ENCODE measurements at places on chromosomes 11 and 22.

- no peaks in the 10 kb centered on the region for H3K4me1 ChIP-seq
- H3K4me3 ChIP-seq, result no peak overlapping the region
- H3K27me3 ChIP-seq, result peaks cover 10% of the 10 kb centered on the region
- no peaks in the 10 kb centered on the region for H3K36me3 ChIP-seq
- no peak overlapping the region for H3K27ac ChIP-seq
- no peak for DNase-seq
Measured at GRCh38 chr11:79422866-79423265, 18.0 kb downstream of the TENM4 start.

DNA sequence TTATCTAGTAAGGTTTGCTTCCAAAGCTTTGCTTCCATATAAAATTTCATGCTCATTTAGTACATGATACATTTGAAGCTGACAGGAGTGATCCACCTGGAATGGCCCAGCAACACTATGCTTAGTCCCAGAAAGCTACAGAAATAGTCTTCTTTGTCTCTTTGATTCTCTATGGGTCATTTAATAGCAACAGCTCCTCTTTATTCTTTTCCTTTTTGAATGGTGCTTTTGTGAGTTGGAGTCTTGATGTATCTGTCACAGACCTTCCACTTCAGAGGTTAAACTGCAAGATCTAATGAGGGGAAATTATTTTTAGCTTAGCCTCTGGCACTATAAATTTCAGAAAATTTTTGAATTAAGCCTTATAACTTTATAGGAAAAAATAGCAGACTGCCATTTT is 509.5 kb downstream of the KCNA4 start:
- no peak for DNase-seq
- no peaks in the 10 kb centered on the region for H3K36me3 ChIP-seq
- H3K4me3 ChIP-seq, result no peak overlapping the region
- H3K4me1 ChIP-seq, result no peaks in the 10 kb centered on the region

GRCh38 chr11:70128435-70128906 is 50.4 kb downstream of the ANO1 start:
- H3K4me1 ChIP-seq, result no peaks in the 10 kb centered on the region
- no peak overlapping the region for H3K4me3 ChIP-seq
- no peak for DNase-seq
- no peak overlapping the region for H3K27ac ChIP-seq

GRCh38 chr11:18770479-18771125 is 21.0 kb downstream of the PTPN5 start:
- H3K27me3 ChIP-seq, result peaks cover 21% of the 10 kb centered on the region
- no peak overlapping the region for H3K4me3 ChIP-seq
- H3K27ac ChIP-seq, result peak overlapping the region; percentile 7
- H3K36me3 ChIP-seq, result peaks cover 3% of the 10 kb centered on the region
- DNase-seq, result no peak
- peaks cover 37% of the 10 kb centered on the region for H3K4me1 ChIP-seq

DNA sequence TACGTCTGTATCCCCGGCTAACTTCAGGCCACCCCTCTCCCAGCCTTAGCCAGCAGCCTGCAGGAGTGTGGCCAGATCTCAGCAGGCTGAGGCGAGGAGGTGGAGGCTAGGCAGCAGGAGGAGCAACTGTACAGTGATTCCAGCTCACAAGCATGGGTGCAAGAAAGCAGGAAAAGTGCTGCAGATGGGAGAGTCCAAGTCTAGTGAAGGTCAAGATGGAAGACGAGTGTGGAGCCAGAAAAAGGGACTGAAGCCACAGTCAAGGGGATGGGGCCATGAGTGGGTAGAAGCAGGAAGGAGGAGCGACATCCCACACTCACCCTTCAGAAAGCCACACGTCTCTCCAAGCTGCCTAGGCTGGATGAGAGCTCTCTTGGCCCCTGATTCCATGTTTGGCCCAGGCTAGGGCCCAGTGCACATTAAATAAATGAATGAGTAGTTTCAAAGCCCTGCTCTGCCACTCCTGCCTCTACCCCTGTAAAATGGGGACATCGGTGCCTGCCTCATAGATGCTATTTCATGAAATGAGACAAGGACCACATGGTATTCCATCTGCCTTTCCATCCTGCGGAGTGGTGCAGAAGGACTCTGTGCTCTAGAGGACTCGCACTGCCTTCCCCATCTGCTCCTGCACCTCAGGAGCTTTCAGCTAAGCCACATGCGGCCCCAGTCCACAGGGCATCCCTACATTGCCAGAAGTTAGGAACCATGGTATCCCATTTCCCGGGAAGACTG is 2.9 kb downstream of the YDJC start:
- DNase-seq, result no peak
- peak overlapping the region; percentile 94 for H3K27ac ChIP-seq
- peak overlapping the region; percentile 23 for H3K4me3 ChIP-seq
- H3K36me3 ChIP-seq, result peaks cover 33% of the 10 kb centered on the region

DNA sequence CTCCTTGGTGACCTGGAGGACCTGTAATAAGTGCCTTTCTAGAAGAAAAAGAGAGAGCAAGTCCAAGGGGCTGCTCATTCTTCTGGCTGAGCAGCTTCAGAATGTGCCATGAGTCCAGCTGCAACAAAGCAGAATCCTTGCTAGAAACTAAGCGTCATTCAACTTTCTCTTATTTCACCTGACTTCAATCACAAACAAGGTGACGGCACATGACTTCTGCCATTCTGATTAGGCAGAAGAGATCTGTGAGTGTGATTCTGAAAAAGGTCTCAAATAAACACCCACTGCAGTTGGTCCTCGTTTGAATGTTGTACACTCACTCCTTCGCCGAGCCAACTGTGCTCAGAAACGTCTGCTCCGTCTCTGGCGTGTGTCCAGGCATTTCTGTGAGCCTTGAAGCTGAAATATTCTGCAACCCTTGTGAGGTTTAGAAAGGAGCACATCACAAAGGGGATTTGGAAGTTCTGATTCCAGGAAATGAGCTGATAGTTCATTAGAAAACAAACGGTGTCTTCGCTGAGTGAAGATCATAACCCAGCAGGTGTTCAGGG is 623.8 kb upstream of the KIRREL3 start:
- H3K4me1 ChIP-seq, result no peaks in the 10 kb centered on the region
- H3K4me3 ChIP-seq, result no peak overlapping the region
- no peak for DNase-seq
- H3K27ac ChIP-seq, result no peak overlapping the region
- H3K36me3 ChIP-seq, result no peaks in the 10 kb centered on the region

- H3K27me3 ChIP-seq, result peaks cover 6% of the 10 kb centered on the region
- no peak overlapping the region for H3K4me3 ChIP-seq
- H3K27ac ChIP-seq, result no peak overlapping the region
Measured at GRCh38 chr22:27538666-27539065, 262.9 kb downstream of the MN1 start.

DNA sequence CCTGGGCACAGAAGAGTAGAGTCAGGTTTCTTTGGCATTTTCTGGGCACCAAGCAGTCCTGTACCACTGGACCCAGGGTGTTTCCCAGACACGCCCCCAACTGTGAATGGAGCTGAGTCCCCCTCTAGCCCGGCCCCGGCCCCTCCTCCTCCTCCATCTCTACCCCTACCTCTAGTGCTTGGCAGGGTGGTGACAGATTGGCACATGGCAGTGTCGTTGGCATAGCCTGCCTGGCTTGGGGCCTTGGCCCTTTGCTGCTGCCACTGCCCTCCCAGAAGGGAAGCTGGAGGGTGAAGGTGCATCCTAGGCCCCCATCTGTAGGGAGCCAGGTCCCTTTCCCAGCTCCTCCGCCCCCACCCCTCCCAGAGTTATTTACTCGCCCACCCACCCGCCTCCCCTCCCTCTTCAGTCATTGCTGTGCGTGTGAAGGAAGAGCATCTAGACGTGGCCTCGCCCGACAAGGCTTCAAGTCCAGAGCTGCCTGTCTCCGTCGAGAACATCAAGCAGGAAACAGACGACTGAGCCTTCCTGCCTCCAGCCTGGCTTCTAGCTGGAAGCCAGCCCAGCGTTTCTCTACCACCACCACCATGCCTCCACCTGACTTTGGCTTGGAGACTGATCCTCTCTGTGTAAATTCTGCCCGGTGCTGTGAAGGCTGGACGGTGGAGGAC is 10.9 kb downstream of the CHADL start:
- H3K4me1 ChIP-seq, result peaks cover 6% of the 10 kb centered on the region
- no peaks in the 10 kb centered on the region for H3K27me3 ChIP-seq
- no peak for DNase-seq
- H3K4me3 ChIP-seq, result no peak overlapping the region
- H3K27ac ChIP-seq, result no peak overlapping the region
- H3K36me3 ChIP-seq, result peaks cover 42% of the 10 kb centered on the region

DNA sequence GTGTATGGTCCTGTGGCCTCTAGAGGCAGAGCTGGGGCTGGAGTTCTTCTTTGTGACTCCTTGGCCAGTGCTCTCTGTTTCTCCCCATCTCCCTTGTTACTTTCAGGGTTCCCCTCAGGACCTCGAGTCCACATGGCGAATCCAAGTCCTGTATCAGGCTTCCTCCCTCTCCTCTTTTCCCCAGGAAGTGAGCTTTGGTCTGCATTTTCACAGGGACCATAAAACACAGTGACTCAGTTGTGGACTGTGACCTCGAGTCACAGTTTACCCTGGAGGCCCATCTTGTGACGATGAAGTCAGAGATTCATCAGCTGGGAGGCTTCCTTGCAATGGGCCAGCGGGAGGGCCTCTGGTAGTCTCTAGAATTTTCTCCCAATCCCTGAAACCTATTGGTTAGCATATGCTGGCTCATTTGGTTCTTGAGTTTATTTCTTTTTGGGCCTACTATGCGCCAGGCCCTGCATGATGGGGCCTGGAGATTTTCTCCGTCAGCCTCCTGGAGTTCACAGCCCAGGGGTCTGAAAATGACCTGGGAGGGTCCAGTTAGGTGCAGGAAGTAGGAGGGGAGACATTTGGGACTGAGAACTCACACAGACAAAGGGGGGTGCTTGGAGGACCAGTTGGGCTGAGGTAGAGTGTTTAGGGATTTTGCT is 100.8 kb downstream of the KIAA1671 start:
- H3K4me1 ChIP-seq, result no peaks in the 10 kb centered on the region
- H3K27ac ChIP-seq, result no peak overlapping the region
- no peak for DNase-seq
- H3K36me3 ChIP-seq, result peaks cover 3% of the 10 kb centered on the region
- H3K4me3 ChIP-seq, result no peak overlapping the region

DNA sequence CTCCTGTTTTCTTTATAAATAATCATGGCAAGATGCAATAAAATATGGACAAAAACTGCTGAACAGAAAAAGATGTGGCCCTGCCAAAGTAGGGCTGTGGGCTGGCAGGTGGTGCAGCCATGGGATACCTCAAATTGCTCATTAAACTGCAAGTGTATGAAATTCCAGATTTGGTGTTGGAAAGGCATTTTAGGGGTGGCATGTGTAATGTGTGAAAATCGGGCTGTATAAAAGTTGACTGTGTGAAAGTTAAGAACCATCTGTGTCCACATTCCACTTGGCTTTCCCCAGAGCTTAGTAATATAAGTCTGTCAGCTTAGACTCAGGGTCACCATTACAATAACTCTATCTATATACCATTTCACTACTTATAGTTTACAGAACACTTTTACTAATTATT is 34.8 kb upstream of the FZD4 start:
- H3K4me3 ChIP-seq, result no peak overlapping the region
- H3K27ac ChIP-seq, result no peak overlapping the region
- H3K36me3 ChIP-seq, result no peaks in the 10 kb centered on the region
- no peaks in the 10 kb centered on the region for H3K27me3 ChIP-seq
- DNase-seq, result no peak

- H3K27me3 ChIP-seq, result peaks cover 22% of the 10 kb centered on the region
- no peak overlapping the region for H3K4me3 ChIP-seq
- peaks cover 4% of the 10 kb centered on the region for H3K4me1 ChIP-seq
- no peak for DNase-seq
- H3K27ac ChIP-seq, result no peak overlapping the region
- no peaks in the 10 kb centered on the region for H3K36me3 ChIP-seq
Measured at GRCh38 chr22:50702821-50703725, 30.4 kb downstream of the SHANK3 start.

DNA sequence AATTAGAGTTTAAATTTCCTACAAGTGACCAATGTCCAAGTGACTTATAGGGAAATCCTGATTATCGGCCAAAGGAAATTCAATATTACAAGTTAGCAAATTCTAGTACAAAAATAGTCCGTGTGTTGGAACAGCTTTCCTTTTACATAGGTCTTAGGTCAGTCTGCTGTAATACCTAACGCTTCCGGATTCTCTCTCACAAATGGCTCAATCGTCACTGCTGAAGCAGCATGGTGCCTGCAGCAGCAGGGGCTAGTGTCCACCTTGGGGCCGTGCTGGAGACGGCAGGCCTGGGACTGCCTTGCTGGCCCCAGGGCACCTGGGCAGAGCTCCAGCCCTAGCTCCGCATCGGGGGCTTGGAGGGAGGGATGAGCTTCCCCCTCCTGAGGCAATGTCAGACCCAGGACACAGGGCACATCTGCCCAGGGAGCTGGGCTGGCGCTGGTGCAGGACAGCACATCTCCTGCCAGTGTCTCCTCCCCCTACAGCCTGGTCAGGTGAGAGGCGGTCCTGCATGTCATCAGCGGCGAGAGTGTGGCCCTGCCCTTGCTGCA is 39.4 kb upstream of the CLTCL1 start:
- no peak overlapping the region for H3K4me3 ChIP-seq
- H3K4me1 ChIP-seq, result no peaks in the 10 kb centered on the region
- H3K36me3 ChIP-seq, result peaks cover 77% of the 10 kb centered on the region
- peak overlapping the region; percentile 44 for H3K27ac ChIP-seq

All from stimulated activated naive B cell treated with anti-CD40 and anti-IgM and Interleukin-4, amounts not matched to agents 10 μg/mL and 1 μg/mL and 100 μg/mL, for 72 hours (primary cell).